Stimulated activated CD8-positive, alpha-beta memory T cell treated with anti-CD3 and anti-CD28 coated beads, Interleukin-15, amount 100 ng/mL, for 48 hours (primary cell): ENCODE measurements at places on chromosomes 5 and 9.

DNA sequence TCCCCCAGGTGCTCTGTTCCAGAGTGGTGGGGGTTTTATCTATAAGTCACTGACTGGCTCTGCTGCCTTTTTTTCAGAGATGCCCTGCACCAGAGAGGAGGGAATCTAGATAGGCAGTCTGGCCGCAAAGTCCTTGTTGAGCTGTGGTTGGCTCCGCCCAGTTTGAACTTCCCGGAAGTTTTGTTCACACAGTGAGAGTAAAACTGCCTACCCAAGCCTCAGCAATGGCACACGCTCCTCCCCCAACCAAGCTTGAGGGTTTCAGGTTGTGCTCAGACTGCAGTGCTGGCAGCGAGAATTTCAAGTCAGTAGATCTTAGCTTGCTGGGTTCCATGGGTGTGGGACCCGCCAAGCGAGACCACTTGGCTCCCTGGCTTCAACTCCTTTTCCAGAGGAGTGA lies 1428.6 kb downstream of the MAT2B start:
- DNase-seq = no peak

DNA sequence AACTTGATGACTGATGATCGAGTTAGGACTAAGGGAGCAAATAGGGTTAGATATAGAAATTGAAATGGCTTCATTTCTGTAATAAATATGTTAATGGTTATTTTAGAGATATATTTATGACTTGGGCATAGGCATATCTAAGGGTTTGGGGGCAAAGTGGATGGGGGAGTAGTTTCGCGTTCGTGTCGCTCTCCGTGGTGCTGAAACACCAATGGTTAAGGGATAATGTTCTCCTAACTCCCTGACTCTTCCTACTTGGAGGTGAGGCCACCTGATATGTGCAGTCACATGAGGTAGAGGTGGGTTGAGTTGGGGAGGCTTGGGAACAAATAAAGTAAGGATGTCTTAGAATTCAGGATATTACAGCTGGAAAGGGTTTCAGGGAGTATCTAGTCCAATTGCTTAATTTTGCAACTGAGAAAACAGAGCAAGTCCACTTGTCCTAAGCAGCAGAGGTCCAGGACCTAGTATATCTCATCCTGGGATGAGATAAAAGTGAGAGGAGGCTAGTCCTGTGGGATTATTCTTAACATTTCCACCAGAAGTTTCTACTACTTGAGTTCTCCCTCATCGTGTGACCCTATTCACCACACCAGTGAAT lies 44.0 kb upstream of the MAP1B start:
- no peak for DNase-seq

- DNase-seq = no peak
Measured at GRCh38 chr5:169147534-169147933, 153.4 kb downstream of the SLIT3 start.

GRCh38 chr5:90849939-90850338 lies 291.3 kb downstream of the ADGRV1 start:
- no peak for DNase-seq

DNA sequence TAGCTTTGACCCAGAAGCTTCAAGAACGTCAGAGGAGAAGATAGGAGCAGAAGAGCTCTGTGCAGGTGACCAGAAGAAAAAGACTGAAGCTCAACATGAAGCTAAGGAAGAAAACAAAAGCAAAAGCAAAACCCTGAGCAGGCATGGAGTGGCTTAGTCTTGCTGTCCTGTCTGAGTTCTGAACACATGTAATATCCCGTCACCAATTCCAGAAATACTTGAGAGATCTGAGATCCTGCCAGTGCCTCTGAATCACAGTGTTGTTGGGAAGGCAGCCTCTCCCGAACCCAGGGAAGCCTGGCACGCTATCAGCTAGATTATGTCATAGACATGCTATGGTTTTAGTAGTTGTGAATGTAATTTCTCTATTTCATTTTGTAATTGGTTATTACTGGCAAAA lies 235.7 kb downstream of the ICE1 start:
- DNase-seq = no peak

DNA sequence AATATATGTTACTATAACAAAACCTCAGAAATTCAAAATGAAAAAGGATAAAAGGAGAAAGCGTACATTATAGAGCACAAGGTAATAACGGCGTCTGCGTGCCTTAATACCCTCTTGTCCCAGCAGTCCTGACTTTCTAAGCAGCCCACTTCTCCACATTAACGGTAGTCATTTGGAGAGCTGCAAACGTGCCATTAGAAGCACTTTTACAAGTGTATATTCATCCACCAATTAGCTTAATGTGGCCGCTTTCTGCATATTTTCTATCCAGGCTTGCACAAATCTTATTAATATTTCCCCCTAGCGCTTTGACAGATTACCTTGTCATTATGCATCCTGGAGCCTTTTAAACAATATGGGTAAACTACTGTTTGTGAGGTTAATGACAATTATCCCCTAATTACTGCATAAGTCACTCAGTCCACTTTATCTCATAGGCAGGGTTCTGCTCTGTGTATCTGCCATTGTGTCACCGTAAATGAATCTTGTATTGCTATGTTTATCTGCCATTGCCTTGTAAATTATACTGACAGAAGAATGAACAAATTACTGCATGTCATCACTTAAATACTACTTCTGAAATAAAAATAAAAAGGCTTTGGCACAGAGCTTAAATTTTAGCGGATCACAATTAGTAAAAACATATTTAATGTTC lies 421.3 kb downstream of the BNC2 start:
- no peak for DNase-seq

DNA sequence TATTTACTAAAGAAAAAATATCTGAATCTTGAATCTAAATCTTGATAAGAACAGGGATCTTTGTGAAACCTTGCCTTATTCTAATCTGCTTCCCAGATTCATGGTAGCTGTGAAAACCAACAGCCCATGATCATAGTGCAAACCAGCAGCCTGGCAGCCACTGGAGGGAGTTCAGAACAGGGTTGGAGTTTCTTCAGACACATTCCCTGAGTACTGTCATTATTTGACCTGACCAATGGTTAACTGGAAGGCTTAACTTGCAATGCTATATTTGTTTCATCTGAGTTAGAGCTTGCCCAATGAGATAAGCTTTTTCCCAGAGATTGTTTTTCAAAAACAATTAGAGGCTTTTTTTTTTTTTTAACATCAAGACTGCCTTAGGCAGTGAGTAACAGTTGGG lies 47.8 kb downstream of the LOX start:
- DNase-seq = no peak

DNA sequence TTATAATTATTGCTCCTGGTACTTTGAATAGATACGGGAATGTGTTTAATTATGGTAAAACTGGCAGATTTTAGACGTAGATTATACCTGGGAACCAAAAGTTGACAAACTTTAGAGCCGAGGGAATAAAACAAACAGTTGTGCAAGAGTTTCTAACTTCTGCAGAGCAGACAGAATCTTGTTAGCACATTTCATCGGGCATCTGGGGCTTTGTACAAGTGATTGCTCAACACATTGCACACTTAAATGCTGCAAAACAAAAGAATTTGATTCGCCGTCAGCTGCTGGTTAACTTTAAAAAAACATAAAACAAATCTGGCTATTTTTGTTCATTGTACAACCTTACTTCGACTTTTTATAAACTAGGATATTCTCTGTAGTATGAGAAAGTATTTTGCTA lies 398.1 kb downstream of the MAN2A1 start:
- no peak for DNase-seq

- DNase-seq = no peak
Measured at GRCh38 chr5:39466846-39467245, 42.1 kb upstream of the DAB2 start.

- DNase-seq = no peak
Measured at GRCh38 chr5:101112645-101113044, 209.6 kb upstream of the ST8SIA4 start.

- no peak for DNase-seq
Measured at GRCh38 chr9:133341369-133342068, 5.5 kb upstream of the SURF6 start.

- DNase-seq = no peak
Measured at GRCh38 chr9:89544279-89544661, 46.4 kb upstream of the SEMA4D start.

DNA sequence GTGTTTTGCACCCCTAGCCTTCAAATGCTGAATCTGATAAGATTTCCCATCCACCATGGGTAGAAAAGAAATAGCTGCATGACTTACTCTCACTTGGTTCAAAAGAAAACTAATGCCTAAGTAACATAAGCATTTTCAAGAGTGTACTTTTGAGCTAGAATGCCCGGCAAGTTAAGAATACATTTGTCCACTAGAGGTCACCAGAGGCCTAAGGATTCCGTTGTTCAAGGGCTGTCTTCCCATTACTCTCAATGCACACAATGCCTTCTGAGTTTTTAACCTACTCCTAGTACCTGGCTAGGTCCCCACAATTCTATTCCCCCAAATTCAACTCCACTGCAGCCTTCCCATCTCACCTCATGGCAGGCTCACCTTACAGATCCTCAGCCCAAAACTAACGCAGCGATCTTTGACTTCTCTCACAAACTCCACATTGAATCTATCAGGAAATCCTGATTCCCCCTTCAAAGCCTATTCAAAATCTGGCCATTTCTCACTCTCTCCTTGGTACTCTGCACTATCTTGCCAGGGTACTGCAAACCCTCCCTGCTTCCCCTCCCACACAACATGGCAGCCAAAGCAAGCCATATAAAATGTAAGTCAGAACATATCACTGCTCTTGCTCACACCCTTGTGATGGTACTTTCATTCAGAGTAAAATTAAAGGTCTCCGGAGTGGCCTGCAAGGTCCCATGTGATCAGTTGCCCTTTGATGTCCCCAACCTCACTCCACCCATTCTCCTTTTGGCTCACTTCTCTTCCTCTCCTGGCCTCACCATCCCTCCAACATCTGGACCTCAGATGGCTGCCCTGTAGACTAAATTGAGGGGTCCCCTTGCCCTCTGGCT lies 13.4 kb downstream of the OXCT1 start:
- no peak for DNase-seq

DNA sequence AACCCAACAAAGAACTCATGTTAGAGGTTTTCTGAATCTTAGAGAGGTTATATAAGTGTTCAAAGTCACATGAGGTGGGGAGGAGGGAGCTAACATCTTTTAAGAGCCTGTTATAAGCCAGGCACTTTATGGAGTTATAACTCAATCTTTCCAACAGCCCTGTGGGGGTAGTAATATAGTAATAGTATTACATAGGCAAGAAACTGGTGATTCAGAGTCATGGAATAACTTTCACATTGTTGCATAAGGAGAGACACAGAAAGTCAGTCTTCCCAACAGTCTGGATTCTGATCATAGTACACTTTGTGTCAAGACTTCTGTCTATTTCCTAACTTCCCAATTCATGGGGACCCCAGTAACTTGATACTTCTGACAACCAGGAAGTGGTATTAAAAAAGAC lies 89.2 kb downstream of the ACER2 start:
- no peak for DNase-seq

DNA sequence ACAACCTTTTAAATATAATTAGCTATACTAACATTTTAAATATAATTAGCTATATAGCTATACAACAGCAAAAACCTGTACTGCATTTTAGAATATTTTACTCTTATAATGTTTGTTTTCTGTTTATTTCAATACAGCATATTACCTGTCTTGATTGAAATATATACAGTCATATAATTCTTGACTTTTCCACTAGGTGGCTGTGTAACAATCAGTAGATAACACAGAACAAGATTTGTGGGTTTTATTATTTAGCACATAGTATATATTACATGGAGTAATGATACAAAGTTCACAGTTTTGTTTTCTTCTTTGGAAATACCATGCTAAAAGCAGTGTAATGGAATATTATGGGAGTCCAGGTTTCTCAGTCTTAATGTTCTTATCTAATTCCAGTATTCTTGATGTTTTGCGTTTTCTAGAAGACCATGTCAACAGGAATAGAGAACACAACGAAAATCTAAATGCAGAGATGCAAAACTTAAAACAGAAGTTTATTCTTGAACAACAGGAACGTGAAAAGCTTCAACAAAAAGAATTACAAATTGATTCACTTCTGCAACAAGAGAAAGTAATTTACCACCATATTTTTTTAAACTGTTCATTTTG lies 13.3 kb downstream of the HMMR start:
- DNase-seq = no peak

DNA sequence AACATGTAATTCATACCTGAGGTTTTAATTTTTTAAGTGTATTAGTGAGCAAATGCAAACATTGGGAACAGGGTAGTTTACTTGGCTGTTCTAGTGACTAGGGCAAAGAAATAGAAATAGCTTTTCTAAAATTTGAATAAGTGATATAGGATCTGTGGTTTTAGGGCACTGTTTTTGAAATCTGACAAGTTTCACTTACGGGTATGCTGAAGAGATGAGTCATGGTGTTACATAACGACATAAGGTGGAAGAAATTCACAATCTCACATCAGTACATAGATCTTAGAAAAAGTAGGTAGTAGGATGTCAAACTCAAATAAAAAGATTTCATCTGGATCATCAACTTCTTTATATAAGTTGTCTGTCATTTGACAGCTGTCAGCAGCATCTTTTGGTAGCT lies 772.3 kb downstream of the MAT2B start:
- no peak for DNase-seq

GRCh38 chr9:107172979-107173347 lies 110.1 kb upstream of the RAD23B start:
- DNase-seq = no peak

- no peak for DNase-seq
Measured at GRCh38 chr9:114409842-114410241, 22.1 kb upstream of the AKNA start.

GRCh38 chr5:180169248-180170105 lies 39.5 kb downstream of the RASGEF1C start:
- no peak for DNase-seq

DNA sequence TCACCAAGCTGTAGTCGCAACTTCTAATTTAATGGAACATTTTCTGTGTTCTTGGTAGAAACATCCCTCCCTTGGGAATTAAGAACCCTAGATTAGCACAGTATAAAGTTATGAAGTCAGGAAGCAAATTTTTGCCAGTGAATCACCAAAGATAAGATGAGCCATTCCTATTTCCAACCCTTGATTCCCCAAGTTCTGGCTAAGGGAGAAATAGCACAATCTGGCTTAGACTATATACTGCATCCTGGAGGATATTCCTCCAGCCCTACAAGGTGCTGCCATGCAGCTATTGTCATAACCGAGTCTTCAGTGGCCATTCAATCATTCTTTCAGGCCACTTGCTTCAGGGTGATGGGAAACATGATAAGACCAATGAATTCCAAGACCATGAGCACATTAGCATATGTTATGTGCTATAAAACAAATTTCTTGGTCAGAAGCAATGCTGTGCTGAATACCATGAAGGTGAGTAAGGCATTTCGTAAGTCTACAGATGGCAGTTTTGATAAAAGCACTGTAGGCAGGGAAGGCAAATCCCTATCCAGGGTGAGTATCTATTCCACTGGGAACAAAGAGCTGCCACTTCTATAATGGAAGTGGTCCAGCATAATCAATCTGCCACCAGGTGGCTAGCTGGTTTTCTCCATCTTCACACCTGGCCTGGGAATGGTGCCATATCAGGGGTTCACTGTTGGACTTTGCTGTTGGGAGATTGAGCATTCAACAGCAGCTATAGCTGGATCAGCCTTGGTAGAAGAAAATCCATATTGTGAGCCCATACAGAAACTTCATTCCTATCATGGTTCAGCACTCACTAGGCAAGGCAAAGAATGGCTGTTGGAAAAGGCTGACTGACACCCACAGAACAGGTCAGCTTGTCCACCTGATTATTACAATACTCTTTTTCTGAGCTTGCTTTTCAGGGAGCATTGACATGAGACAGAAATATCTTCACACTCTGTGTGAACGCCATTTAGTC lies 19.6 kb upstream of the ARL15 start:
- DNase-seq = no peak

GRCh38 chr9:81266674-81267073 lies 422.7 kb downstream of the TLE1 start:
- DNase-seq = no peak

- no peak for DNase-seq
Measured at GRCh38 chr5:166369346-166369745, 1922.1 kb upstream of the WWC1 start.
